ENCODE measurements at places on chromosomes 13 and 19. TPM values are rescaled to one million over a fixed set of nuclear protein-coding genes. Genes with fewer than 3 reads are reported as not detected.

PSG2 gene
- total RNA-seq: not detected

RELB gene
- 15.8 TPM for total RNA-seq

PNMA8B gene
- 4.1 TPM for total RNA-seq

GRCh38 chr19:29410601-29411000, 115.2 kb upstream of the VSTM2B start:
- H3K4me3 ChIP-seq: no peak overlapping the region
- H3K27me3 ChIP-seq: peaks cover 3% of the 10 kb centered on the region
- H3K27ac ChIP-seq: no peak overlapping the region
- peak; percentile 60 for DNase-seq
- no peaks in the 10 kb centered on the region for H3K36me3 ChIP-seq

GRCh38 chr19:10043286-10043927, 30.1 kb downstream of the RDH8 start:
- DNase-seq: peak; percentile 29
- H3K4me3 ChIP-seq: no peak overlapping the region
- H3K27me3 ChIP-seq: peaks cover 4% of the 10 kb centered on the region
- H3K27ac ChIP-seq: no peak overlapping the region
- H3K36me3 ChIP-seq: no peaks in the 10 kb centered on the region

DNA sequence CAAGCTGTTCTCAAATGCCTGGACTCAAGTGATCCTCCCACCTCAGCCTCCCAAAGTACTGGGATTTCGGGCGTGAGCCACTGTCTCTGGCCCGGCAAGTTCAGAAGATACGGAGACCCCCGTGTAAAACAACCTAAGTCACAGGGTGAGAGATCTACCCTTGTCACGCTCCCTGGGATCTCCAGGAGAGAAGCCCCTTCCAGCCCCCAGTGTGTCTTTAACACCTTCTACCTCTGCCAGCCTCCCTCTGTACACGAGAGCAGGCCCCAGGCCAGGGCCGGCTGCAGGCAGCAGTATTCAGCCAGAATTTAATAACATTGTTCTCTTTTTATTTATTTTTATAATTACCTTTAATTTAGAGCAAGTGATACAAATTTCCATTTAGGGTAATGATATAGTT, 49.4 kb downstream of the ZNF536 start:
- DNase-seq: no peak
- H3K27ac ChIP-seq: no peak overlapping the region
- no peak overlapping the region for H3K4me3 ChIP-seq
- H3K4me1 ChIP-seq: no peaks in the 10 kb centered on the region

DNA sequence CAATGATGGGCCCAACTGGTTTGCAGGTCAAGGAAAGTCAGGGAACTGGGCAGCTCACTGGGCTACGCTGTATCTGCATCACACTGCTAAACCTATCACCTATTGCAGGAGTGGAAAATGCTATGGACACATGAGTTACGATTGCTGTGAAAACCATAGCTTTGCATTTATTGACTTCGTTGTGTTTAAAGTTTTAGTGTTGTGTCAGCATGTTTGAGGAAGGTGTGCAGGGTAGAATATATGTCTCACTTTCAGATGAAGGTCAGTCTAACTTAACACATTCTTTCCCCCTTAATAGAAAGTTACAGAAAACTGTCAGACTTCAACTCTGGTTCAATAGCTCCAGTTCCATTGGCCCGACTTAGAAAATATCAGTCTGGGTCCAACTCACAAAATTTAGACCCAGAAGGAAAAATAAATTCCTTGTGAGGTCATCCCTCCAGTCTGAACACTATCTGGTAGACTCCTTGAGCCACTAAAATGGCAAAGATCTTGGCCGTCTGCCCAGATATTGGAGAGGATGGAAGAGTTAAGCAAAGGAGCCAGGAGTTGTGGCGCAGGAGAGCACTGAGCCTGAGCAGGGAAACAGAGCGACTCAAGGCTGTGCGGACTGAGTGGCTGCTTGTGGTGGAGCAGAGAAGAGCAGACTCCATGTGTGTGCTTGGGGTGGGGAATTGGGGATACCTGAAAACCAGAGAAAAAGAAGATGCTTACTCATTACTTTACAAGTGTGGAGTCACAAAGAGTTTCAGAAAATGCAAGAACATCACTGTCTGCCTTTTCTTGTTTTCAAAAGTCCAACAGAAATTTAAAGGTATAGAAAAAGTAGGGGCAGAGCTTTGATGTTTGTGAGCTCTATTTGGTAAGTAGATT, 518.5 kb downstream of the FGF9 start:
- H3K27me3 ChIP-seq: no peaks in the 10 kb centered on the region
- H3K4me1 ChIP-seq: no peaks in the 10 kb centered on the region
- DNase-seq: peak; percentile 47
- no peak overlapping the region for H3K4me3 ChIP-seq
